ENCODE measurements at places on chromosomes 11 and 22. TPM values are rescaled to one million over a fixed set of nuclear protein-coding genes. Genes with fewer than 3 reads are reported as not detected.

DNA sequence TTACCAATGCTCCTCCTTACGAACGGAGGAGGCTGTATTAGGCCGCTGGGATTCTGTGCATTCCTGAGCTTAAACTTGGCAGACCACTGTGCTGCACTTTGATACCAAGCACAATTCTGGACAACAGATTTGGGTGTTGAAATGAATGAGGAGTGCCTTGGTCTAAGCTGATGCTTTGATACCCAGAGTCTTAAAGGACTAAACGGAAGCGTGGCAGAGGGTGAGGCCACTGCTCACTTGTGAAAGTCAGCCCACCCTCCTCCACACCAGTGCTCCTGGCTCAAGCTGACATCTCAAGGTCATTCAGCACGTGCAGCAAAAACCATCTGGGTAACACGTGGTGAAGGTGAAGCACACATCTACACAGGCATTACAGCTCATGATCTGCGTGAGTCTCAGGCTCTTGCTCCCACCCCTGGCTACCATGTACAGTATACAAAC is 85.9 kb downstream of the MICAL3 start:
- DNase-seq, result no peak

The TRIM48 gene
- not detected for total RNA-seq

- no peak for DNase-seq
Measured at GRCh38 chr11:93063086-93063485, 93.6 kb downstream of the MTNR1B start.

- DNase-seq, result no peak
Measured at GRCh38 chr11:121309688-121310087, 17.1 kb downstream of the SC5D start.

GRCh38 chr11:58958500-58958899 is 19.2 kb downstream of the GLYATL1 start:
- DNase-seq, result no peak

DNA sequence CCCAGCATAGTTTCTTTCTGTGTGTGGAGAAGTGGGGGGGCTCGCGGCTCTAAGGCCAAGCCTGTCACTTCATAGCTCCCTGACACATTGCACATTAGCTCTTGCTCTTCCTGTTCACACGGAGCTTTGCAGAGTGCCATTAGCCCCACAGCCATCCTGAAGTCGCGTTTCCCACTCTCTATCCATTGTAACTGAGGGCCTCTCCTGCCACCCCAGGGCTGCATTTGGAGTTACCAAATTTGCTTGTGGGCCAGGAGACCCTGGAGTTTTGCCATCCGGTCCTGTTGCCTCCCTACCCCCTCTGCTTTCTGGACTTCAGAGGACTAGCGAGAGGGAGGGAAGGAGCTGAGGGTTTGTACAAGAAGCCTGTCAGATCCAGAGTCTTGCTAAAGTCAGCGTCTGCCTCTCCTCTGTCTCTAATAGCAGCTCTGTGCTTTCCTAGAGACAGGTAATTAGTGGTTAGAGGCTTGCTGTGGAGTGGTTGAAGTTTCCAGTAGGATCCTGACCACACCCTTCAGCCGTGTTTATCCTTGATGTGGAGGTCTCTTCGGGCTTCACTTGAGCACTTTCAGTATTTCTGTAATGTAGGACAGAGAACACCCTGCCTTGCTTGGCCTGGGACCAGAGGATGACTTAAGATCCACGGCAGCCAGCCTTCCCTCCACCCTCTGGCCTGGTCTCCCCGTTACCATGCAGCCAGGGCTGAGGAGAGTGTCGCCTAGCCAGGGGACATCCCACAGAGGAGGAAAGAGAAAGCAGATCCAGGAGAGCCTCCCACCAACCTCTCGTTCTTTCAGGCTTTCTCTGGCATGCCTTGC is 14.1 kb downstream of the DCPS start:
- peak; percentile 80 for DNase-seq

The UBQLN3 gene
- not detected for total RNA-seq

The GALNT18 gene
- 0.29 TPM for total RNA-seq

The OR5AL1 gene
- not detected for total RNA-seq

The RFPL1 gene
- total RNA-seq, result not detected

DNA sequence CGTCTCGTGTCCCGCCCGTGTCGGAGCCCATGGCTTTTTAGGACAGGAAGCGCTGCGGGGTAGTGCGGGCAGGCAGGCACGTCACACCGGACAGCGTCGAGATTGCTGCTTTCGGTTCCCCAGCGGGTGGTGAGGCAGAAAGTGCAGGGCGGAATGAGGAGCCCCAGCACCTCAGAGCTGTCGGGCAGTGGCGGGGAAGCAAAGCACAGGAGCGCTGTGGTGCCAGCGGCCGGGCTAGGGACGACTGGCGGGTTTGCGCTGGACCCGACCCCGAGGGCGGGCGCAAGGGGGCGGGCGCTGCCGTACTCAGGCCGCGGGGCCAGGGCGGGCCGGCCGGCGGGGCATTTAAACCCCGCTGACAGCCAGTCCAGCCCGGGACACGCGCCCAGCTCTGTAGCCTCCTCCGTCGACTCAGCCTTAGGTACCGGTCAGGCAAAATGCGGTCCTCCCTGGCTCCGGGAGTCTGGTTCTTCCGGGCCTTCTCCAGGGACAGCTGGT is at the start of gene SLC37A2:
Gene SLC37A2 (plus strand): TSS at position 375 of the 498 bp plus-strand sequence. CDS start 63 bp downstream, at position 438.
- DNase-seq, result peak; percentile 86

The MOGAT2 gene
- total RNA-seq, result not detected

The OR52N4 gene
- 0.38 TPM for total RNA-seq

GRCh38 chr11:120182790-120183491 is 27.9 kb upstream of the OAF start:
- no peak for DNase-seq

The POTEH gene
- not detected for total RNA-seq

The TUT1 gene
- total RNA-seq, result 35.7 TPM

- no peak for DNase-seq
Measured at GRCh38 chr11:824942-825341, 2.8 kb upstream of the CRACR2B start.

GRCh38 chr11:74417860-74418508 is 19.8 kb upstream of the PGM2L1 start:
- no peak for DNase-seq

All from natural killer cell treated with Interleukin-12 subunit alpha and Interleukin-12 subunit beta and Interleukin-15 and Interleukin-18, amount 100 ng/mL, for 72 hours (primary cell).